ENCODE measurements at places on chromosomes 13 and 19.

DNA sequence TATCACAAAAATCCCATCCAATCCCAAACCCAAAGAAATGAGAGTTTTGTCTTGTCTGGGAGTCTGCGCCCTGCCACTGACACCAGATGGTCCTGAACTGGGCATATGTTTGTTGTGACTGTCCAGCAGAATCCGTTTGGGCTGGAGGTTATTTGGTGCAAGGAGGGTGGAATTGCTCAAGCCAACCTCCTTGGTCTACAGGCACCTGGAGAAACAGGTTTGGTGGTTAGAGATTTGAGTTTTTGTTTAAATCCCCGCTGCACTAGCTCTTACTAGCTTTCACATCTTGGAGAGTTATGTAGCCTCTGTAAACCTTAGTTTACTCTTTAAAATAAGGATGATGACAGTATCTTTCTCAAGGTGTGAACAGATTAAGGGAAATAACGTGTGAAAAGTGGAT, 101.7 kb downstream of the SLC7A1 start:
- no peak for DNase-seq

- DNase-seq, result no peak
Measured at GRCh38 chr13:39225860-39226259, 187.6 kb downstream of the NHLRC3 start.

DNA sequence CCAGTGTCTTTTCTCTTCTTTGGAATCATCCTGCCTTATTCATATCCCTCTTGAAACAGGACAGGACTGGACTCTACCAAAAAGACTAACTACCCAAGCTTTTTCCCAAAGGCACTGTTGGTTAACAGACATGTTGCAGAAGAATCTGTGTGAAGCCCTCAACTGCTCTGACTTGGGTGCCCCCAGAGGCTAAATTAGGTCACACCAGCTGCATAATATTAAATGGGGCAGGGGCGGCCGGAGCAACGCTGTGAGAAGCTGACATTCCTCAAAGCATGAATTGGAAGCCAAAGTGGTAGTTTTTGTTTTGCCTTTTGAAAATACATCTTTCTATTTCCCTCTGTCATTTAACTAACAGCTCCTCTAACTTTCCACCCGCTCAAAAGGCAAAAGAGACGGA, 185.9 kb downstream of the LHFPL6 start:
- no peak for DNase-seq

DNA sequence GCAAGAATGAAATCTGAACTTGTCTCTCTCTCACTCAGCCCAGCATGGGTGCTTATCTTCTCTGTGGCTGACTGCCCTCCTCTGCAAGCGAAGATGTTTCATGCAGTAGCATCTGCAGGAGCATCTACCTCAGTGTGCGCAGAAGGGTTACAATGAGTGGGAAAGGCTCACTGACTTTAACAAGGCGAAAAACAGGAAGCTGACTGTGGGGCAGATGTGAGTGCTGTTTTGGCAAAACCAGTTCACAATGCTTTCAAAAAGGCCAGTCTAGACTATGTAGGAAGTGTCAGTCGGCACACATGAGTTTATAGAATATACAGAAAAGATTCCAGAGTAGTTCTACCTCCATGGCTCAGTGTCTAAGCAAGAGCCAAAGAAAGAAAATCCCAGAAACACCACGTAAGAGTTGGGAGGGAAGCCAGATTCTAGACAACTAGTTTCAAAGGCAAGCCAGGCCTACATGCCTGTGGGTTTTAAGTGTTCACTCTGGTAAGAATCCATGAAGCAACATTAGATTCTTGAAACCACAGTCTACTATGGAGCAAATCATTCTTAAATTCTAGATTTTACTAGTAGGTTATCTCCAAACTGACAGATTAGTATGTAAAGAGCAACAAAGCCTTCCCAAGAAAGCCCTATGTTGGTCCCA, 124.5 kb downstream of the ABCC4 start:
- DNase-seq, result no peak

DNA sequence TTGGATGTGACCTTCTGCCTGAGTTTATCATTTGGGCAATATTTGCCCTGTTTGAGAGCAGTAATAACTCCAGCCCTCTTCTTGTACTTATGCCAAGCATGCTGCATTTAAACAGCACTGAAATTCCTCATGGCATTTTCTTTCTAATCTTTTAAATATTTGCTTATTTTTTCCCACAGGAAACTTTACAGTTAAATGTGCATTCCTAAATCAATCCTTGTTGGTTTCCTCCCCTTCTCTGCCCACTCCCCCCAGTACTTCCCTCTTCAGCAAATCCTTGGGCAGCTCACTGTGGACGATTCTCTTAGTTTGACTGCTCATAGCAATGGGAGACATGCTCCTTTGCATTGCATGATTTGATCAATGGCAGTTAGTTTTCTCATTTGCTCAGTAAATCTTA, 68.7 kb downstream of the RAP2A start:
- DNase-seq, result no peak
